NB4 (cell line): ENCODE measurements at places on chromosomes 3 and 15.

DNA sequence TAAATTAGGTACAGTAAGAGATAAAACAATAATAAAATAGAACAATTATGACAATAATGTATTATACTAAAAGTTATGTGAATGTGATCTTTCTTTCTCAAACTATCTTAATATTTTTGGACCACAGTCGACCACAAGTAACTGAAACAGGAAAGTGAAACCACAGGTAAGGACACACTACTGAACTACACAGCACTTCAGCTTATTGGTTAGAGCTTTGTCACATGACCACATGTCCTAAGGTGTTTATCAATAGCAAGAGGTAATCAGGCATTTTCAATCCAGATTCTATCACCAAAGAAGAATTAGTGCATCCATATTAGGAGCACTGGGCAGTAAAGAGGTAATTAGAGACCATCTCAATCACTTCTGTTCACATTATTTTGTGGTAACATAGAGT, 392.8 kb downstream of the RSL24D1 start:
- no peak for DNase-seq

GRCh38 chr3:124091716-124092115, 99.8 kb upstream of the ROPN1 start:
- DNase-seq, result no peak

DNA sequence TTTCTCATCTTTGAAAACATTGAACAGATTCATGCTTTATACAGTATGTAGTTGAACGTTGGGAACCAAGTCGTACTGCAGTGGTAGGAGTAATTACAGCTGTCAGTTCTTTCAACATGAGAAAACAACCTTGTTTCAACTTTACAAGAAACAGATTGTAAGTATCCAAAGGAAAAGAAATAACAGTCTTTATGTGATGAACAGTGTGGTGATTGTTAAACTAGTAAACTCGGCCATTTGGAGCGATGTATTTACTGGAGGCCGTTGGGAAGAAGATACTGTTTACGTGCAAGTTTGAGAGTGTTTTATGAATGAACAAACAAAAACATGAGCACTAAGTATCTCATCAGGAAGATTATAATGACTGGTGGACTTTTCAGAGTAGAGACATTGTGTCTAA, 48.4 kb downstream of the EPHA3 start:
- no peak for DNase-seq

GRCh38 chr3:26558257-26558656, 64.3 kb upstream of the LRRC3B start:
- no peak for DNase-seq
